ENCODE measurements at places on chromosomes 5 and 9.
A peak's percentile ranks its signal among the peaks of the same experiment; 100 is the strongest.

DNA sequence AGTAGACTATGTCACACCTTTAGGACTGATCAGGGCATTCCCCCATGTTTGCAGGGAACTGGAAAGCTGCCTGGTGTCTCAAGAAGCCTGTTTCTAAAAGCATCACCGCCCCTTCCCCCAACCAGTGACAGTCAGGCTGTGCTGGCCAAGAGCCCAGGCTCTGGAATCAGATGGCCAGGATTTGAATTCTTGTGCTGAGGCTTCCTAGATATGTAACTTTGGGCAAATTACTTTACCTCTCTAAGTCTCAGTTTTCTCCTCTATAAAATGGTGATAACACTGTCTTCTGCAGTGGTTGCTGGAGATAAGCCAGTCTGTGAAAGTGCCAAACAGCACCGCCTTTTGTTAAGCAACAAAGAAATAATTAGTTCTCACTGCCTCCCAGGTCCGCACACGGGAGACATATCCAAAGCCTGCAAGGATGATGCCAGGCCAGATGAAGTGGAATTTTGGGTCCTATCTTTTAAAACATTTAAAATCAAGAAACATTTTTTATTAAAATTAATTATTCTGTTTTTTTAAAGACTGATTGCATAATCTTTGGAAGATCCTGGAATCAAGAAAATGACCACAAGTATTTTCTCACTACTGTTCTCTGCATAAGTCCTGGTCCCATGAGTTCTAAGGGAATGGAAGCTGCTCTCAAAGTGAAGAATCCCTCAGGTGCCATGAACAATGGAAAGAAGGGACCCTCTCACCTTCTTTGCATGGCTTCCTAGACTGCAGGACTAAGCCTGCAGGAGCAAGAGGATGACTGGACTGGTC is 13.9 kb downstream of the SLC31A2 start:
- DNase-seq = no peak

DNA sequence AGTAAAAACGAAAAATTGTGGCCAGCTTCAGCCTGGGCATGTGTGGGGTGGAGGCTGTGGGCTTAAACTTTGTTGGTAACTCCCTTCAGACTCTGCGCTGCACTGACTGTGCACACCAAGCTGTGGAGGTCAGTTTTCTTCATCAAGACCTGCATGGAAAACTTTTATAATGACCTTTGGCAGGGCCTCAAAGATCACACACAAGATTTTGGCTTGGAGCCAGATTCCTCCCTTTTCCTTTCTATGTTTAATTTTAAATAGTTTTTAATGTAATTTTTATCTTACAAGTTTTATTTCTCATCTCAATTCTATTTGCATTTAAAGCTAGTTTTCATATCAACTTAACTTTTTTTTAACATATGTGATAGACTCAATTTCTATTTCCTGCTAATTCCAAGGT is 1211.1 kb upstream of the CDH18 start:
- DNase-seq = no peak

- no peak for DNase-seq
These were observed 41.2 kb upstream of the STRBP start for GRCh38 chr9:123309611-123310010.

GRCh38 chr9:297104-297972 is 82.7 kb downstream of the DOCK8 start:
- peak; percentile 93 for DNase-seq

- DNase-seq = no peak
These were observed 241.8 kb downstream of the GAS1 start for GRCh38 chr9:86705490-86705889.

- DNase-seq = no peak
These were observed 234.6 kb downstream of the CACNA1B start for GRCh38 chr9:138112090-138112748.

GRCh38 chr9:101514071-101514470 is 19.6 kb upstream of the RNF20 start:
- no peak for DNase-seq

- DNase-seq = no peak
These were observed 54.3 kb downstream of the NR3C1 start for GRCh38 chr5:143349177-143349576.

DNA sequence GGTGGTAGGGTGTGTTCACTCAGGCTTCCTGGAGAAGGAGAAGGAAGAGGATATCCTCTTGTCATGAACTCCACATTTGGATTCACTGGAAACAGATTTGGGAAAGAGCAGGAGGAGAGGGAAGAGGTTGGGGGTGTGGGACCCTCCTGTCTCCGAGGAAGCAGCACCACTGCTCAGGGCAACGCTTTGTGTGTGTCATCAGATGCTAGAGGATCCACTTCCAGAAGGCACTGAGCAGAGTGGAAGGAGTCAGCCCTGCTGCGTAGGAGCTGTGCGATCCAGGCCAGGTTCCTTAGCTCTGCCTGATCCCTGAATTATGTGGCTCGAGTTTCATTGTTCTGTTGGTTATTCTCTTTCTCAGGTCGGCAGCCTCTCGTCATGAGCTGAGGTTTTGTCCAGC is 37.3 kb upstream of the TJP2 start:
- DNase-seq = no peak

DNA sequence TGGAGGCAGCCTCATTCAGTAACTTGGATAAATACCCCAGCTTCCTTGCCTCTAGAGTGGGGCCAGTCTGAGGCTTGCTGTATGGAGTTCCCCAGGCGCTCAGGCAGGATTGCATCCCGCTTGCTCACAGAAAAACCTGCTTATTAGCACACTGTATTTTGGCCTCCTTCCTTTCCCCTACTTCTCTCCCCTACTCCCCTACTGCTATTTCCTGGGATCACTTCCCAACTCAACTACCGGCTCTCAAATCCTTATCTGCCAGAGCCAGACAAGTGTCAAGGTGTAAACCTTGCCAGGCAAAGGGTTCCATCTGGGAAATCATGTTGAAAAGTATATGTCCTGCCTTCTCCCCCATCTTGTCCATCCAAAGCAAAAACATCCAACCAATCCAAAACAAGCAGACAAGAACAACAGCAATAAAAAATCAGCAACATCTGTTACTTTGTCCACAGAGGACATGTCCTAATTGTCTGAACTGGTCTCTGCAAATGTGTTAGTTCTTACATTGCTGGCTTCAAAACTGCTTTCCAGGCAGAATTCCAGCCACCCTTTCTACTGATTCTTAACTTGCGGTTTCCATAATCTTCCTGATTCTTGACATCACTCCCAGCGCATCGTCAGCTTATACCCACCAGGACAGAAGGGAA is 164.1 kb upstream of the SEMA6A start:
- no peak for DNase-seq

- no peak for DNase-seq
These were observed 17.6 kb downstream of the AP3S1 start for GRCh38 chr5:115859378-115859777.

- no peak for DNase-seq
These were observed 16.7 kb downstream of the TCF7 start for GRCh38 chr5:134131165-134131564.

DNA sequence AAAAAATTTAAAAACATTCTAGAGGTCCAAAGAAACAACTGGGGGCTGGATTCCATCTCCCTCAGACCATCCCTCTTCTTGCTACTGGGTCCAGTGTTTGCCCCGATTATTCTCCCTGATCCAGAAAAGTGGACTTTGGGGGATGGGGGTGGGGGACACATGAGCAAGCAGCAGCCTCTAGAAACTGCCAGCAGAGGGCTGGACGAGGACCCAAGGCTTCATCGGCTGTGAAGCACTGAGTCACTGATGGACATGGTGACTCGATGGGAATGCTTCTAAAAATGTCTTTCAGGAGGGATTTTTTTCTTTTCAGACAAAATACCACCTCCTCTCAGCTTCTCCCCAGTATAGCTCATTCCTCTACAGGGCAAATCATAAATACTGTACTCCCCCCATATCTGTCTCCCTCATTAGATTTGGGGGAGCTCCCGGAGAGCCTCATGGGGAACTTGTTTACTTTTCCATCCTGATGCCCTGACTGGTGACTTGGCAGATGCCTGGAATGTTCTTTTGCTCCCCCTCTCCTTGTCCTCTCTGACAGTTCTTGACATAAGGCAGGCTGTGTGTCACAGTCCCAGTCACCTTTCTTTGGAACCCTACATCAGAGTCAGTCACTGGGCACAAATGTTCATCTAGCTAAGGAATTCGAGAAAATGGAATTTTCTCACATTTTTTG is 67.2 kb upstream of the STC2 start:
- no peak for DNase-seq

DNA sequence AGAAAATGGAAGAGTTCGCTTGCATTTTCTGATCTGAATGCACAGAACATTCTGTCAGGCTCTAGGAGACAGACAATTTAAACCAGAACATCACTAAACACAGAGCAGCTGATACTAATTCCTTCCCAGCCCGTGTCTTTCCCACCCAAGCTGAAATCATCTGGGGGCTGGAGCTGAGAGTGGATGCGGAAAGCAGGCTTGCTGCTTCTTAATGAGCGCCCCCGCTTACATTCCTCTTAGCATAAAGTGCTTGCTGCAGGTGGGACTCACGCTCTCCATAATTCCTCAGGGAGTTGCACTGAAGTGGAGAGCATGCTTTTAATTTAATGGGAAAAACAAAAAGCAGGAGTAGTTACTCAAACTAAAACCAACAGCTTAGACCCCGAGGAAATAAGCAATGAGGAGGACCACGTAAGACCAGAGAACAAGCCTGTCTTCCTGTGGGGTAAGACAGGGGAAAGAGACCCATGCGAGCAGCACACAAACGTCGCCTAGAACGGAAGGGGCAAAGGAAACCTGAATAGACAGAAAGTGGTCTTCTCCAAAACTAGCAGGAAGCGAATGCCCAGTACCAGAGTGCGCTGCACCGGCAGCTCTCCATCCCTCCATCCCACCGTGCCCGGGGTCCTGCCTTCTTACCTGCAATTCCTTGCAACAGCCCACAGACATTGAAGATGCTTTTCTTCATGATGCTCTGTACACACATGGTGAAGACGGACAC is 139.3 kb downstream of the LHFPL2 start:
- no peak for DNase-seq

- no peak for DNase-seq
These were observed 898 bp downstream of the STC2 start for GRCh38 chr5:173327084-173327947.

DNA sequence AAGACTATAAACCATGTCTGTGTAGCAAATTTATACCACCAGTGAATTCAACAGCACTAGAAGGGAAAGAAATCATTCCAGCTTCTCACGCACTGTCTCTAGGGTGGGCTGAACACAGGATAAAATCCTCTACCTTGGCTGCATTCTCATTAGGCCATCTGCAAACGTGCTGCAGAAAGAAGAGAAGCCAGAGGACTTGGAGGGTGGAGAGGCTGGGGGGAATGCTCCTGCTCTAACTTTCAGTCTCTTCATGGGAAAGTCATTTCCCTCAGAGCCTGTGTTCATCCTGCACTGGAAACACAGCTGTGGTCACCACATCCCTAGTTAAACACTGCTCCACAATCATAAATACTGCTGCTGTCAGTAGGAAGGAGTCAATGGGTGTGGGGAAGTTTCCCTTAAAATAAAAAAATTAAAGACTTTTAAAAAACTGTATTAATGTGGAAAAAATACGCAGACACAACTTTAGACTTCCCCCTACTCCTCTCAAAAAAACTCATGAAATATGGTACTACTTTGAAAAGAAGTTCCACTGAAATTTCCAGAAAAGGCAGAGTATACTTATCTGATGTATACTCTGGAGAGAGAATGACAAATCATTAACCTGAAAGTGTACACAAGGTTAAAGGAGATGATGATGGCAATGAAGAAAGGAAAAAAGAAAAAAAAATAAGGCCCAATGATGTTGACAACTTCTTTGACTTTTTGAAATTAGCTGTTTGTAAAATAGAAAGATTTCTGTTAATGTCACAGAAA is 46.8 kb downstream of the LHFPL2 start:
- DNase-seq = no peak

GRCh38 chr5:57042524-57042931 is 90.6 kb upstream of the MIER3 start:
- DNase-seq = no peak

GRCh38 chr9:34759432-34760134 is 49.6 kb upstream of the CCL21 start:
- no peak for DNase-seq

DNA sequence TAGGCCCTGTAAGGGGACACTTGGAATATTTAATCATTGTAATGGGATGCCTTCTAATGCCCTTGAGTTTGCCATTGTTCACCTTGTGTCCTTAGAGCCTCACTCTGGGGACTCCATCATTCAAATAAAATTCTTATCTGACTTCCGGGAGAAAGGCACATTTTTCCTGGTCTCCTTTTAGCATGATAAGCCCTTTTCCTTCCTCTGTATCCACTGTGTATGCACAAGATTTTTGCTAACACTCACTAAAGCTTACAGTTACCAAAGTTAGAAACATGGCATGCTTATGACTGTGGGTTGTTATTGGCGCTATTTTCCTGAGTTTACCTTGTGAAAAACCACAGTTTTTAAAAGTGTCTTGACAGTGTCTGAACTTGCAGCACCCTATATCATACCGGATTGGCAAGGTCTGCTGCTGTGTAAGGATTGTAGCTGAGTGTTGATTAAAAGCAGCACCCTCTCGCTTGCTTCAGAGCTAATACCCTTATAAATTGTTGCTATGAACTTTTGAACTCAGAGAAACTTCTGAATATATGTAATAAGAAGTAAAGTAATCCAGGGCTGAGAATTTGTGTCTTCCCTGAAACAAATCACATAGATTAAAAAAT is 46.4 kb downstream of the SNCAIP start:
- DNase-seq = no peak

GRCh38 chr9:21811914-21812313 is 9.5 kb downstream of the MTAP start:
- no peak for DNase-seq

DNA sequence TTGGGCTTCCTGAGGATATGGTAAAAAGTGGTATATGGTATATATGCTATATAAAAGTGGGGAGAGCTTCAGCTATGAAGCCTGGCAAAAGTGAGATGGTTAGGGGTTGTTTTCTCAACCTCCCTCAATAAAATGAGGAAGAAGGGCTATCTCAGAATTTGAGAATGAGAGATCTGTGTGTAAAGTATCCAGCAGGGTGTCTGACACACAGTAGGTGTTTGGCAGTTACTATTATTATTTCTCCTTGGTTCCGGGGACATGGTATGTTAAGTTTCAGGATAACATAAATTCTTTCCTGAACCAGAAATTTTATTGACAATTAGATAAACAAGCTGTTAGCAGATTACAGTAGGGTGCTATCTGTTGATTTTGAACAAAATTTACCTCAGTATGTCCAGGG is 94.1 kb downstream of the DENND1A start:
- no peak for DNase-seq

DNA sequence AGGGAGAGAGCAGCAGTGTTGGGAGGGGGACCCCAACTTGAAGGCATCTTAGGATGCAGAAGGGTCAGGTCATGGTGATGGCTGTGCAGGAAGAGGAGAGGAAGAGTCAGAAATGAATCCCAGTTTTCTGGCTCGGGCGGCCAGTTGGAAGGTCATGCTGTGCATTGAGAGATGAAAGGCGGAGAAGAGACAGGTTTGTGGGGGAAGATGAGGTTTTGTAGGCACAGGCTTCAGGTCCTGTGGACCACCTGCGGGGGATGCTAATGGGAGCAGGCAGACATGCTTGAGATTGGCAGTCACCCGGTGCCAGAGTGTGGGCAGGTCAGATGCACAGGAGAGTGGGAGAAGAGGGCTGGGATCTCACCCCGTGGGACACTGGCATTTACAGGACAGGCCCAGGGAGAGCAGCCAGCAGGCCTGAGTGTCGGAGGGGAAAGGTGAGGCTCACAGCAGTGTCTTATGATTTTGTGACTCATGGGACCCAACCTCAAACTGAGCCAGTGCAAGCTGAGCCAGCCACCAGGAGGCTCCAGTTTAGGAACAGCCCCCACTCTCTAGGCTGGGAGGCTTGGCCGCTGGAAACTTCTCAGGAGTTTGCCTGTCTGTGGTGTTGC is 17.5 kb downstream of the STXBP1 start:
- DNase-seq = no peak

All from inflammatory macrophage (primary cell).